Effector CD4-positive, alpha-beta T cell (primary cell): ENCODE measurements at places on chromosomes 6 and 20.

DNA sequence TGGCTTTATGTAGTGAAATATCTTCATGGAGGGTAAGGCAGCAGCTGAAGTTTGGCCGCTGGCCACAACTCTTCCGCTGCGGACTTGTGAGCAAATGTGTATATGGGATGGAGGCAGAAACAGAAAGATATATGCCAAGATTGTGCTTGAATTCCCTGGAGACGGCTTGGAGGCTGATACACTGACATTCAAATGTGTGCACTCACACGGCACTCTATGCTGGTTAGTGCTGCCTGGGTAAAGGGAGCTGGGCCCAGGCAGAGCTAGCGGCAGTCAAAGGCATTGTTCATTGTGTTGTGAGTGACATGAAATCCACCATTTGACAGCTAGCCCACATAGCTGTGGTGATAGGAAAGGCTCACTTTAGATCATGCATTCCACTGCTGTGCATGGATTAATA, 202.7 kb downstream of the CLIC5 start:
- no peak for DNase-seq

DNA sequence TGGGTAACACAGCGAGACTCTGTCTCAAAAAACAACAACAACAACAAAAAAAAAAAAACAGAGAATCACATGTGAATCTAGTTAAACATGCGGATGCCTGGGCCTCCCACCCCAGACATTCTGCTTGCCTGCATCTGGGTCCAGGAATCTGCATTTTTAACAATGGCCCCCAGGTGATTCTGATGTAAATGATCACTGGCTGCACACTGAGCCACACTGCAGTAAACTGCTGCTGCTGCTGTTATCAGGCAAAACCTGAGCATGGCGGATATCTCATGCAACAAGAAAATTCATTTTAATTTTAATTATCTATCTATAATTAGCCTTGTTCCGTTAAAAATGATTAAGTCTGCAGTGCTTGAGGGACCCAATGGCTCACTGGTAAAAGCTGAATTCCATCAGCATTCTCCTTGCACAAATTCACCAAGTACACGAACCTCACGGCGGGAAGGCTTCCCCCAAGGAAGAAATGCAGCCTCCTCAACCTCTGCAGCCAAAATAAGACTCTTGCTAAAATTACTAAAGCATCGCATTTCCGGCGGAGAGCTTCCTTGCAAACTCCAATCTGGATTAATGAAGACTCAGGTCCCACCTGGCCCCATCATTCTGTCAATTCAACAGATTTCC, 81.6 kb upstream of the SNX9 start:
- no peak for DNase-seq

- DNase-seq, result no peak
These were observed 12.3 kb downstream of the PKIB start for GRCh38 chr6:122622479-122622878.

GRCh38 chr6:170101281-170102035, 189.4 kb downstream of the DLL1 start:
- no peak for DNase-seq

DNA sequence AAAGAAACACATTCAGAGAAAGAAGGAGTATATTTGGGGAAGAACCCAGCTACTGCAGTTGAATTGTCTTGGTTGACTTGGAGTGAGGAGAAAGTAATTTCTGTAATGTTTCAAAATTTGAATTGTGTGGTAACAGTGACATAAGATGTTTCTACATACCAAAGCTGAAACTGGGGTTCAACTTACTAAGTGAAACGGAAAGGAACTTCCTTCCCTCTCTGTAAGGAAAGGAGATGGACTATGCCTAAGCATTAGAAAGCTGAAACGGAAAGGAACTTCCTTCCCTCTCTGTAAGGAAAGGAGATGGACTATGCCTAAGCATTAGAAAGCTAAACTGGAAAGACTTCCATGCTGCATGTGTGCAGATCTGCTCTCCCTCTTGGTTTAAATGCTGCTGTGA, 46.0 kb downstream of the HUS1B start:
- no peak for DNase-seq

- no peak for DNase-seq
These were observed 11.8 kb downstream of the GNAS start for GRCh38 chr20:58864346-58864745.

DNA sequence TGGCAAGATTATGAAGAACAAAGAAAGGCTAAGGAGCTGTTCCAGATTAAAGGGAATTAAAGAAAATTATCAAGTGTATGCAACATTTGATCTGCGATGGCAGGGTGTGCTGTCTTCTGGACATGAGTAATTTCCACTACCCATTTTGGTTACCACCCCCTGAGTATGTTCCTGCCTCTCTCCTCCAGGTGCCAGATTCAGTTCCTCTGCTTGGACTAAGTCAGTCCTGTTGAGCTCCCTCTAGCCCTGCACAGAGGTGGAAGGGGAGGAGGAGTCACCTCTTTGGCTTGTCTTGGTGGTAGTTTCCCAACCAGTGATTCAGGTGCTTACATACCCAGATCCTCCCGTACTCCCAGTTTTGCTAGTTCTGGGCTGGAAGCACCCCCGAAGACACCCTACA, 22.2 kb upstream of the SNRPB2 start:
- DNase-seq, result no peak

- no peak for DNase-seq
These were observed 112.0 kb downstream of the ATXN1 start for GRCh38 chr6:16649241-16649640.

DNA sequence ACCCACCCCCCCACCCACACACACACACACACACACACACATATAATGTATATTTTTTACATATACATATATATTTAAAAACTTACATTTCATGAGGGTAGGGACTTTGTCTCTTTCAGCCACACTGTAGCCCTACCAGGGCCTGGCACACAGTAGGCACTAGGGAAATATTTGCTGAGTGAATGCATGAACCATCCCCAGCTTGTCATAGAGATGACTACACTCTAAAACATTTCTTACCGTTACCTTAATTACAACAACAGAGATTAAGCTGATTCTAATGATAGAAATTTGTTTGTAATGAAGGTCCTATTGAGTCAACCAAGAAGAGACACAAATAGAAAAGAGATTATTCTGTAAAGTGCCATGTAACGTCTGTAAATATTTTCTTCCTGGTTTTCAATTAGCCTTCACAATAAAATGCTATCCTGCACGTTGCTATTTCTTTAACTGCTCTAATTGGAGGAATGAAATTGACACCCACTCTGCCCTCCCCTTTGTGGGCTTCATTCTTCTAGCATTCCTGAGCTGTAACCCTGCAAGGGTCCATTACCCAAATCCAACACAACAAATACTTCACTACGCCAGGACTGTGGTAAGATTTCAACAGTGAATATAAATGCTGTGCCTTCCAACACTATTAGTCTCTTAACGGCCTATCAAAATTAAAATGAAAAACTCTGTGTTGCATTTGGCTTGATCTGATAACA, 30.8 kb downstream of the SIM1 start:
- no peak for DNase-seq

GRCh38 chr20:62703853-62704228, 4.8 kb upstream of the NTSR1 start:
- DNase-seq, result no peak

GRCh38 chr6:31631681-31632278, 11.3 kb downstream of the PRRC2A start:
- no peak for DNase-seq

DNA sequence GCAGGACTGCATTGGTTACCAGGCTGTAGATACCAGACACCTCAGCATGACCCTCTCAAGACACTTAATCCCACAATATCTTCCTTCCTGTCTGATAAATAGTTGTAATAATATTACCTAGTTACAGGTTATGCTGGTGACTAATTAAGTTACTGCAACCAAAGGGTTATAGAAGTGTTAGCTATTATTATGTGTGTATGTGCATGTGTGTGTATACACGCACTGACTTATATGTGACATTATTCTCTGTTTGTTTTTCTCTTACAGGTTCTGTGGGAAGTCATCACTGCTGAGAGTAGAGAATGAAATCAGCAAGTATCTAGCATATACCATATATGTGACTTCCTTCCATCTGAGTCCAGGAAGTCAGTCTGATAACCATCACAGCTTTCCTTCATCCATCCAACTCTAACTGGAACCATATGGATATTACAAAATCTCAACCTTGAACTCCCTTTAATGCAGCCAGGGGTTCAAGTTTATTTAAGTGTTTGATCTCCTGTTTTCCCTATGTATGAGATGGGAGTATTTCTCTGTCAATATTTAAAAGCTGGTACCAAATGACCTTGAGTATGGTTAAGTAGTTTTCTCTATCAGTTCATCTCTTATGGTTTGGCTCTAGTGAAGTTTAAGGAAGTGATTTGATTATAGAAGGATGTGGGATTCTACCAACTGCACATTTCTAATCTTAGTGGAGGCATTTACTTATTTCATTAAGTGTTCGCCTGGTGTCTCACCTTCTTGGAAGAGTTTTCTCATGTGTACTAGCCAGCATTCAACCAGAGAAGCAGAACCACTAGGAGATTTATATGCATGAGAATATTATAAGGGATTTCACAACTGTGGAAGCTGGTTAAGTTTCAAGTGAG, 313.2 kb downstream of the HIVEP2 start:
- no peak for DNase-seq

DNA sequence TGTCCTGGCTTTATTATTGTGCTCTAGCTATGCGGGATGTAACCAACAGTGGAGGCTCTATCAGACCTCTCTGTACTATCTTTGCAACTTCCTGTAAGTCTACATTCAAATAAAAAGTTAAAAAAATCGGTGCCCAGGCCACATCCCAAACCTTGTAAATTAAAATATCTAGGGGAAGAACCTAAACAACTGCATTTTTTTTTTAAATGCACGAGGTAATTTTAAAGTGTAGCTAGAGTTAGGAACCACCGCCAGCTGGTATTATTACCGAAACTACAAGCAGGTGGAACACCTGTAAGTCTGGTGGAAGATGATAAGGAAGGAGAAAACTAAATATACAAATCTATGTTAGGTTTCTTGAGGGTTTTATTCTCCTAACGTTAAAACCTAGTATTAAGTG, 34.5 kb upstream of the ID4 start:
- DNase-seq, result no peak

DNA sequence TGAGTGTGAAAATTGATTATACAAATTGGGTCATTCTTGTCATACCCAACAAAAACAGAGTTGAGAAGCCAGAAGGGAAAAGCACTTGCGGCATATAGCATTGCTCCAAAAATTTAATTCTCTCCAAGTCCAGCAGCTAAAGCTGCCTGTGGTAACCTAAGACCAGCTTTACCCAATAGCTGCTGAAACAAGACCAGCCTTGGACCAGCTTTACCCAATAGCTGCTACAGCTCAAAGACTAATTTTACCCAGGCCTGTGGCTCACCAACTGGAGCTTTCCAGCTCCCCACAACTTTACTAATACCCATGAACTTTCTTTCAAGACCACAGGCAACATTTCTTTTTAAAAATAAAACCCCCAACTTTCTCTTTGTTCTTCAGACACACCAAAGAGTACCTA, 32.8 kb upstream of the ZNF133 start:
- no peak for DNase-seq

DNA sequence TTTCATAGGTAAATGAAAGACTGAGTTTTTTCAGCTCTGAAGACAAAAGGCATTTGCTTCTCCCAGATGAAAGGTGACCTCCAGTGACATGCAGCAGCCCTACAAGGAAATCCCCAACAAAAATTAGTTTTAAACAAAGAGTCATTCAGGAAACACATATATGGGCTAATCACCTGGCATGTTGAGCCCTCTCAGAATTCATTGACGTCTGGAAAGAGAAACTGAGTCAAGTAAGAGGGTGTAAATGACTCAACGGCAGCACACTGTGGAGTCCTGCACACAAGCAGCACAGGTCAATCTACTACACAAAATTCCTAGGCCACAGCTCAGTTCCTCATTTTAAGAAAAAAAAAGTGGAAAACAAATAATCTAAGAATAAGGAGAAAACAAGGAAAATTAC, 592.3 kb downstream of the EPHA7 start:
- DNase-seq, result no peak

GRCh38 chr6:137399881-137400443, 94.2 kb downstream of the OLIG3 start:
- no peak for DNase-seq

DNA sequence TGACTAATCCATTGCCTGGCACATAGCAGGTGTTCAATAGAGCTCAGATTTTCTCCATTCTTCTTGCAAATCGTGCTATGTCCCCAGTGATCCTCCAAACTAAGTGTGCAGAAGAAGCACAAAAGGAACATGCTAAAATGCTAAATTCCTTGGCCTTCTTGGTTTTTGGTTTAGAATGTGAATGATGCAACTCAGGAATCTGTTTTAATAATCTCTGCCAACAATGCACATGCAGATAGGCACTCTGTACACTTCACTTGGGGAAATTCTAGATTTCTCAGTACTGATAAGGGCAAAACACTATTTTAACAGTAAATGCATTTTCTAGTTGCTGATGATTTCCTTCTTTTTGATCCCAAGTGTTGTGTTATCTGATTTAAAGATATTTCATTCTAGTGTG, 35.2 kb downstream of the SLC22A1 start:
- no peak for DNase-seq

DNA sequence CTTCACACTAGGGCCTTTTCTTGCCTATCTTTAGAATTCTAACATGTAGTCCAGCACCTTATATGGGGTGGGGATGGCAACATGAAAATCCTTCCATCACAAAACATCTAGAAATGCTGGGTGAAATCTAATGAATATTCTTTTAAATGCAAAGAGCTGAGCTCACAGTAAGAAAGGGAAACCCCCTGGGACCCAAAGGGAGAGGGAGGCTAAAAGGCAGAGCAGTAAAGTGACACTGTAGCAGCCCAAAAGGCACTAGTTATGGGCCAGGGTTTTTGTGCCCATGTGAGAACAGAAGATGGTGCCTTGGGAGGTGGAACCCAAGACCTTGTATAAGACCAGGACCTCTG, 66.7 kb downstream of the TRAM2 start:
- DNase-seq, result no peak

- no peak for DNase-seq
These were observed 56.9 kb downstream of the CD164 start for GRCh38 chr6:109325400-109325801.

DNA sequence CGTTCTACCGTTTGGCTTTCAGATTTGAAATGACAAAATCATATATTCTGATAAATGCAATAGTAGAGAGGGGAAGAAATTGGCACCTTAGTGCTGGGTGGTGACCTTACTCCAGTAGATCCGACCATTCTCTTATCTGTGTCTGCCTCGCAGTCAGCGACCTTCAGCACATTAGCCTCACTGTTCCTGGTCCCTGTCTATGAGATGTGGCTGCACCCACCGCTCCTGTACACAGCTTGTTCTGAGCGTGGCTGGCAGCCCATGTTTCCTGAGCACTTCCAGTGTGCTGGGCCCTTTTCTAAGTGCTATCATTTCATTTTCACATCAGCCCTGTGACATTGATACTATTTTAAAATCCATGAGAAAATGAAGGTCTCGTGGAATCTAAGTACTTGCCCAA, 138.1 kb downstream of the TMEM242 start:
- DNase-seq, result no peak

DNA sequence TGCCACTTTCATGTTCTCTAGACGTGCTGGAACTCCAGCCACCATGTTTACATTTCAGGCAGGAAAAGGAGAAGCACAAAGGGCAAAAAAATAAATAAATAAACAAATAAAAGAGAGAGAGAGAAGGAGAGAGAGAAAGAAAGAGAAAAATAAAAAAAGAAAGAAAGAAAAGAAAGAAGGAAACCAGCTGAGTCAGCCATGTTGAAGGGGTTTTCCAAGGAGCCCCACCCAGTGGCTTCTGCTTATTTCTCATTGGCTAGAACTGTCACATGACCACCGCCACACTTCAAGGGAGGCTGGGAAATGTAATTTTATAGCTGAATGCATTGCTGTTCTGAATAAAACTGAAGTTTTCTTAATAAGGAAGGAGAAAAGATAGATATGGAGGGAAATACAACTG, 71.1 kb downstream of the BFSP1 start:
- no peak for DNase-seq

- DNase-seq, result no peak
These were observed 8.0 kb upstream of the ARG1 start for GRCh38 chr6:131565056-131565455.
